ENCODE measurements at places on chromosomes 2 and 18.

DNA sequence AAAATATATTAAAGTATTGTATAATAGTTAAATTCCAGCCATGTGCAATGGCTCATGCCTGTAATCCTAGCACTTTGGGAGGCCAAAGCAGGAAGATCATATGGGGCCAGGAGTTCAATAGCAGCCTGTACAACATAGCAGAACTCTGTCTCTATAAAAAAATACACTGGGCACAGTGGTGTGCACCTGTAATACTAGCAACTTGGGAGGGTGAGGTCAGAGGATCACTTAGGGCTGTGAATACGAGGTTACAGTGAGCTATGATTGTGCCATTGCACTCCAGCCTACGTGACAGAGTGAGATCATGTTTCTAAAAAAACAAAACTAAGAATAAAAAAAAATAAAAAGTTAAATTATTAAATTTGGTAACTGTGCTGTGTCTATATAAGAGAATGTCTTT is 36.1 kb downstream of the ZRANB3 start:
- DNase-seq: no peak

- DNase-seq: no peak
Observed at GRCh38 chr18:6741232-6741663, 11.7 kb downstream of the ARHGAP28 start.

DNA sequence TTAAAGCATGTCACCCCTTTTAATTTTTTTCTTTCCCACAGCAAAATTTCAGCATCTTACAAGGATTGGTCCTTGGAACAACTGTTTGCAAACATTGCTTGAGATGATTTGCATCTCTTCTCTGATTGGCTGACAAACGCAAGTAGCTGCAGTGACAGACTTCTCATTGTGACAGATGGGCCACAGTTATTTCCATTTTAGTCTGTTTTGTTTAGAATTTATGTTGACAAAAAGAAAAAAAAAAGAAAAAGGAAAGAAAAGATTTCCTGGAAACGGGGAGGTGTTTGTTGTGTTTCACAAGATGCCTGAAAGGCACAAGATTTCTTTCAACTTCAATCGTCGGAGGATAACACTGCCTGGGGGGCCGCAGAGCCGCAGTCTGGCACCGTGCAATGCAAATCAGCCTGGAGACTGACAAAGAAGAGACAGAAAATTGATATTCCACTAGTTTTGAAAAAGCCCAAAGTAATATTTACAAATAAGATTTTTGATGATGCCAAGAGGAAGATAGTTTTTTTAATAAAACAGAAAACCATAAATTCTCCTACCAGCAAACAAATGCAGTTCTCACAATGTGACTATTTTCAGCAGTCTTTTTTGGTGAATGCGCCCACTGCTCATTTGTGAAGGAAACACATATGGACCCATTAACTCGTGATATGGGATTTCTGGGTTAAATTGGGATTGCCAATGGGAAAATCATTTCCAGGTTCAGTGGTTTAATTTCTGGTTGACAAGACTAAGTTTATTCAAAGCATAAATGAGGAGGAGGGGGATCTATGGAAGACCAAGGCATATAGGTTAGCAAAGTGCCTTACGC is 296.2 kb upstream of the SMIM21 start:
- no peak for DNase-seq

GRCh38 chr2:240981280-240981679 is 17.1 kb upstream of the SNED1 start:
- no peak for DNase-seq

GRCh38 chr2:201440182-201440581 is 11.1 kb downstream of the TRAK2 start:
- no peak for DNase-seq

DNA sequence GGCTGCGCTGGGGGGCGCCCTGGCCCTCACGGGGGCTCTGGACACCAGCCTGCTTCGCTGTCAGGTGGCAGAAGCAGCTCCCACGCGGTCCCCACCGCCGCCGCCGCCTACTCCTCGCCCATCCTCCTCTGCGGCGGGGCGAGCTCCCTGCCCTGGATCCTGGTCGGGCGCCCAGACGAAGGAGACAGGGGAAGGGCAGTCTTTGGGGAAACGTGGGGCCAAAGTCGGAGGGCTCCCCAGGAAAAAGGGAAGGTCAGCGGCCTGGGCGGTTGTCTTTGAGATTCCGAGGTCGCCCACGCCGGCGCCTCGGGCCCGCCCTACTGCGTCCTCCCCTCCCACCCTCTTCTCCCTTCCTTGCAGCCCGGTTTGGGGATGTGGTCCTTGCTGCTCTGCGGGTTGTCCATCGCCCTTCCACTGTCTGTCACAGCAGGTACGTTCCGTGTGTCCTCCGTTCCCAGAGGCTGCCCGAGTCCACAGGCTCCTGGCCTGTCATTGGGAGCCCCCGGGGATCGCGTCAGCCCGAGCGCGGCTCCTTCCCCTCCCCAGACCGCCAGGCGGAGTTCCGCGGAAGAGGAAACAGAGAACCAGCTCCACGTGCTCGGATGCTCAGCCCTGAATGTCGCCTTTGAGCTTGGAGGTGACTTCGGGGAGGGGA is 800 bp downstream of the IL1RL2 start:
- no peak for DNase-seq

DNA sequence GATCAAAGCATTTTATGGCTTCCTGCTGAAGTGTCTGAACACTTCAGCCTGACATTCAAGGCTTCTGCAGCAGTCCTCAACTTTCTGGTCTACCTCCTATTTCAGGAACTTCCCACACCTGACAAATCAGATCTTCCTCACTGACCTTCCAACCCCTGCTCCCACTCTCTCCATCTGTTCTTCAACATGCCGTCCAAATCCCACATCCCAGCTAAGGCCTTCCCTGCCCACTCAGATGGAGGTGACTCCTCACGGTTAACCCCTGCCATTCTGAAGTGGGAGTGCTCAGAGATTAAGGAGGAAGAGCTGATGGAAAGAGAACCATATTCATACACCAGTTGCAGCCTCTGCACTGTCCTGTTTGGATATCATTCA is 104.8 kb downstream of the POLR1A start:
- DNase-seq: no peak

DNA sequence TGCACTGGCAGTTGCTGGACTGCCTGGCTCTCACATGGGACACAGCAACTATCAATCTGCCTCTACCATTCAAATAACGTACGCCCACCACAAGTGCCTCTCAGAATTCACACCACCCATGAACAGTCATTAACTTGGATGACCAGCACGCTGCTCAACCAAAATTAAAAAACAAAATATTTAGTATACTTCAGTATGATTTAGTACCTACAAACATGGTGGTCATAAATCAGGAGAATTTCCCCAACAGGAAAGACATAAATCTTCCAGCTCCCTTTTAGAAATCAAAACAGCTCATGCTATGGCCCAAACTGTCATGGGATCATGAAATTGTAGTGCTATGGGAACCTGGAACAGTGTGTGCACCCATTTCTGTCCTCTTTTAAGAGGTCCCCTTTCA is 317.4 kb upstream of the ETAA1 start:
- no peak for DNase-seq

GRCh38 chr18:26424428-26425147 is 123.8 kb downstream of the KCTD1 start:
- no peak for DNase-seq

GRCh38 chr2:57884281-57884680 is 162.3 kb upstream of the VRK2 start:
- DNase-seq: no peak

DNA sequence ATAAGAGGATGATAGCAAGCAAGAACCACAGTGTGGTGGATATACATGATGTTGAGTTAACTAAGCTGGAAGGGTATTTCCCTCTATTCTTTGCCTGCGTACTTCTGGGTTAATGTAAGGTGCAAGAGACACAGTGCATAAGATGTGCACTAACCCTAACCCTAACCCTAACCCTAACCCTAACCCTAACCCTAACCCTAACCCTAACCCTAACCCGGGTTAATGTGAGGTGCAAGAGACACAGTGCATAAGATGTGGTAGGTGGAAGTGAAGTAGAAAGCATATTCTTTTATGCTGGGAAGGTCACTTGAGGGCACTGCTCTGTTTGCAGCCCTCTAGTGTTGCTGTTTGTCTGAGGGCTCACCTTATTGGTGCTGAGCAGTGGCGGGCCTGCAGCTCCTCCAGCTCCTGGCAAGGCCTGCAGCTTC is 181.5 kb upstream of the ITGA4 start:
- DNase-seq: no peak

DNA sequence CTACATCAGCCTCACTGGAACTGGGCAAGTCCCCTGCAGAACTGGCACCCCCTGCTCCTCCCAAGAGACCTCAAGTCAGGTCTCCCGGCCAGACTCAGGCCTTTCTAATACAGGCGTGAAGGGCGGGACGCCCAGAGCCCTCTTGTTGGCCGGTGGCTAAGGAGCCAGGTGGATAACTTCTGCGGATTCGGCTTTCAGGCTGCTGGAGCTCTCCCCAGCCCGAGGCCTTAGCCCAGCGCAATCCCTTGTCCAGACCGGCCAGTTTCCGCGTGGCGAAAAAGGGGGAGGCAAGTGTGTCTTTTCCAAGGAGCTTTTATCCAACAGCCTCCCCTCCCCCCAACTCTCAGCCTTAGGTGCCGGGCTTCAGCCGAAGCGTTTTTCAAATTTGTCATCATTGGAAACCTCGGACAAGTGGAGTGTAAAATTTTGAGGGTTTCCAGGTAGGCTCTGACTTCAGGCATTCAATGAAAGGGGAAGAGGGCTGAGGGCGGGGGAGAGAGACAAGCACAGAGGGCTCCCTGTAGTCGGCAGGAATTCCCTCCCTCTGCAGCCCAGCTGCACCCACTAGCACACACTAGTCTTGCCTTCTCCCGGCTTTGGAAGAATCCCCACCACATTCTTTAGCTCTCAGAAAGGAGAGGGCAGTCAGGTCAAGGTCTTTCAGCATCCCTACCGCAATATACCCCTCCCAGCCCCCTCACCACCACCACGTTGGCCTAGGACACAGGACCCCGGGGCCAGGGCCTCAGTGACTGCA is 9.5 kb upstream of the SATB2 start:
- DNase-seq: no peak

DNA sequence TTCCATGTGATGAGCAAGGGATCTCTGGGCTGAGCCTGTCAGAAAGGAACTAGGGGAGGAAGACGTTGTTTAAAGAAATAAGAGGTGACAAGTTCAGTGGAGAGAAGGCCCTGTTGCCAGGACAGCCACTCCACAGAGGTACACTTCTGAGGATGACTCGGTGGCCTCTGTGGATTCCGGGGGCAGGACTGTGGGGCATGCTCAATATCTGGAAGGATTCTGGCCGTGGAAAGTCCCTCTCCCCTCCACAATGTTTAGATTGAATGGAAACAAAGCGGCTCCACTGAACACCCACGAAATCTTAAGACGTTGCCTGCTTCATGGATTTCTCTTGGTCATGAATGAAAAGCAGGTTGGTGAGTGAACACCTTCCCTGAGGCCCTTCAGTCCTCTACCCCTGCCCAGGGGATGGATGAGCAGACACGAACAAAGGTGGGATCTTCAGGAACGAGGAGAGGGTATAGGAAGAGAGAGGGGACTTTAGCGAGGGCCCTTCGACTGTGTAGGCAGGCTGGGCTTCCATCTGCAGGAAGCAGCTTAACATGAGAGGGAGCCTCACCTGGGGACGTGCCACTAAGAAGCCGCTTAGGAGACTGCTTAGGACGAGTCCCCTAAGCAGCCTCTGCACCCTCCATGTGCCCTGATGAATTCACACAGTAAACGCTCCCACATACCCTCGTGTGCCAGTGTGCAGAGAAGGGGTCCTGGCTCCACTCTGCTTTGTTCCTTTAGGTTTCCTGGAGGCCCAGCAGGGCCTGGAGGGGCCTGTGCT is 1.9 kb downstream of the NTSR2 start:
- no peak for DNase-seq

DNA sequence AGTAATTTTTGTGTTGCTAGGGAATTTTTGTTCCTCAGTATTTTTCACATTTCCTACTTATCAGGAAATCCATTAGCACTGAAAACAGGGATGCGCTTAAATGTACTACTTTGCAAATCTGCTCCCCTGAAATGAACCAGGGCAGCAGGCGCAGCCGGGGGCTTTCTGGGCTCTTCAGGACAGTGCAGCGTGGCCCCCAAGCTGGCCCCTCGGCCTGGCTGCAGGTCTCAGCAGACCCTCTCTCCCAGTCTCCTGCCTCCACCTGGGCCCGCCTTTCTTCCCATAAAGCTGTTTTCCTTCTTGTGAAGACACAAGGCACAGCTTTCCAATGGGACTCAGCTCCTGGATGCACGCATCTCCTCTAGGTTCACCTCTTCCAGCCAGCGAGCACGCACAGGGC is 35.3 kb downstream of the EIPR1 start:
- DNase-seq: no peak

- no peak for DNase-seq
Observed at GRCh38 chr2:79000008-79000576, 25.4 kb upstream of the REG3G start.

DNA sequence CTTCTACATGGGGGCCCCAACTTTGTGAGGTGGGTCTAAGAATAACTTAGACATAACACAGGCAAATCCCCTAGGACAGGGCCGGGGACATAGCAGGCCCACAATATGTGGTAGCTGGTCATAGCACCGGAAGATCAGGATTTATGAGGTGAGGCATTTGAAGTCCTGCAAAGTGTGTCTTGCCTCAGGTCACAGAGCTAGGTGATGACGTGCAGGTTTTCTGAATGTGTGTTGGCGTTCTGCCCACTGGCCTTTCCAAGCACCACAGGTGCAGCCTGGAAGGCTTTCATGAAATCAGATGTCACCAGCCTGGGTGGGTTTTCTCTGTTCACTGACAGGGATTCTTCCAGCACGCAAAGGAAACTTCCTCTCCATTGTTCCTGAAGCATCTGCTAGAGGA is 119.1 kb downstream of the LRATD1 start:
- no peak for DNase-seq

DNA sequence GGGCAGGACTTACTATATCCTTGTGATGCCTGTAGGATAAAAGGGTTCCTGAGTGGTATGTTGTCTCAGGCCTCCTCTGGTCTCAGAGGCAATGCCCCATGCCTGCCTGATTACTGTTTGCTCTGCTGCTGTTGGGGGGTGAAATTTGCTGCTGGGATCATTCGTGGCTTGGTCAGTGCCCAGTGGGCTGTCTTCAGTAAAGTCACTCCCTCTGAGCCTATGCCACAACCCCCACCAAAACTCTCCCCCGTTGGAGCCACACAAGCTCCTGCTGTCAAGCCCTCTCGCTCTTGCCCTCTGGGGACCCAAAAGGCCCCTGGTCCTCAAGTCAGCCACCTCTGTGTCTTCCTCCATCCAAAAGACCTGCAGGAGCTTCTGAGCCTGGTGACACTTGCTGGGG is 38.6 kb upstream of the TGIF1 start:
- DNase-seq: no peak

DNA sequence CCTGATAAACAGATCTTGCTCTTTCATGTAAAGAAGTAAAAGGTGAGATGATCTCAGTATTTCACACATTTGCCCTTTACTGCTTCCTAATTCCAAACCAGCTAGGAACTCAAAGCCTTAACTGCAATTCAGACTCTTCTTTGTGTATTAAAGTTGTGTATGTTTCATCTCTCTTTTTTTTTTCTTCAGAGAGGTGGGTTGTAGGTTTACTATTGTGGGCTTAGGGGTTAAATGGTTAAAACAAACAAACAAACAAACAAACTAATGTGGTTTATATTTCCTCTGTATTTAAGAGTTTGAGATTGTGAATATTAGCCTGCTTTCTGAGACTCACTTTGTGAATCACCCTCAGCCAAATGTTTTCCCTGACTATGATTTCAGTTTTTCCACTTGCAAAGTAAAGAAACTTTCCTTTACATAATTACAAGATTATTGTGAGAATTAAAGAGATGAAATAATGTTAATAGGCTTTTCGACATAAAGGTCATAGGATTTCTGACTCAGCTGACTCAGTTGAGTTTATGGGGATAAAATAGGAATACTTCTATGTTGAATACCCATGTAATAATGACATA is 2.8 kb downstream of the GULP1 start:
- DNase-seq: no peak

- DNase-seq: no peak
Observed at GRCh38 chr2:235005603-235006259, 53.9 kb downstream of the SH3BP4 start.

GRCh38 chr2:133760376-133760775 is 192.1 kb upstream of the NCKAP5 start:
- DNase-seq: no peak
